ENCODE measurements at places on chromosomes 5 and 9. TPM values are rescaled to one million over a fixed set of nuclear protein-coding genes. Genes with fewer than 3 reads are reported as not detected.

- H3K4me3 ChIP-seq, result peak overlapping the region; percentile 63
- H3K36me3 ChIP-seq, result peaks cover 30% of the 10 kb centered on the region
- no peaks in the 10 kb centered on the region for H3K27me3 ChIP-seq
- H3K27ac ChIP-seq, result peak overlapping the region; percentile 99
- DNase-seq, result peak; percentile 94
Measured at GRCh38 chr5:157511651-157512644, 51.9 kb downstream of the NIPAL4 start.

- DNase-seq, result peak; percentile 88
- peak overlapping the region; percentile 72 for H3K4me3 ChIP-seq
- no peaks in the 10 kb centered on the region for H3K36me3 ChIP-seq
- H3K4me1 ChIP-seq, result peaks cover 48% of the 10 kb centered on the region
- peak overlapping the region; percentile 79 for H3K27ac ChIP-seq
Measured at GRCh38 chr5:150485693-150486401, 22.1 kb upstream of the NDST1 start.

- H3K36me3 ChIP-seq, result no peaks in the 10 kb centered on the region
- no peak for DNase-seq
- no peak overlapping the region for H3K27ac ChIP-seq
- H3K4me1 ChIP-seq, result peaks cover 2% of the 10 kb centered on the region
- H3K4me3 ChIP-seq, result no peak overlapping the region
Measured at GRCh38 chr9:108813951-108814601, 41.7 kb downstream of the ACTL7B start.

- DNase-seq, result no peak
- H3K27me3 ChIP-seq, result no peaks in the 10 kb centered on the region
- H3K4me1 ChIP-seq, result peaks cover 59% of the 10 kb centered on the region
- no peaks in the 10 kb centered on the region for H3K36me3 ChIP-seq
- no peak overlapping the region for H3K4me3 ChIP-seq
- peak overlapping the region; percentile 76 for H3K27ac ChIP-seq
Measured at GRCh38 chr5:57441557-57441956, 41.1 kb downstream of the ACTBL2 start.

DNA sequence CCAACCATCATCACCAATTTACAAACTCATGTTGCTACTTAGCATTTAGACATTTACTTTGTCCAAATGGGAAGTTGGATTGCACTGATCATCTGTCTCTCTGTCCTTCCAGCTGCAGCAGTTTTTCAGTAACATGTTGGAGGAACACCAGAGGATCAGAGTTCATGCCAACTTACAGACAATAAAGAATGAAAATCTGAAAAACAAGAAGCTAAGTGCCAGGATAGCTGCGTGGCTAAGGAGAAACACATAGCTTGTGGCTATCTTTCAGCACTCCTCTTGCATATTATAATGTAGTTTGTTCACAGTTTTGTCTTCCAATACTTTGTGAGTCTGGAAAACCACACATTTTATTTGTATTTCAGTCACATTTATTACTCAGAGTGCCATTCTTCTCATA is 6.4 kb upstream of the ARL14EPL start:
- no peaks in the 10 kb centered on the region for H3K4me1 ChIP-seq
- H3K4me3 ChIP-seq, result no peak overlapping the region
- no peak for DNase-seq
- no peaks in the 10 kb centered on the region for H3K27me3 ChIP-seq
- H3K36me3 ChIP-seq, result no peaks in the 10 kb centered on the region

DNA sequence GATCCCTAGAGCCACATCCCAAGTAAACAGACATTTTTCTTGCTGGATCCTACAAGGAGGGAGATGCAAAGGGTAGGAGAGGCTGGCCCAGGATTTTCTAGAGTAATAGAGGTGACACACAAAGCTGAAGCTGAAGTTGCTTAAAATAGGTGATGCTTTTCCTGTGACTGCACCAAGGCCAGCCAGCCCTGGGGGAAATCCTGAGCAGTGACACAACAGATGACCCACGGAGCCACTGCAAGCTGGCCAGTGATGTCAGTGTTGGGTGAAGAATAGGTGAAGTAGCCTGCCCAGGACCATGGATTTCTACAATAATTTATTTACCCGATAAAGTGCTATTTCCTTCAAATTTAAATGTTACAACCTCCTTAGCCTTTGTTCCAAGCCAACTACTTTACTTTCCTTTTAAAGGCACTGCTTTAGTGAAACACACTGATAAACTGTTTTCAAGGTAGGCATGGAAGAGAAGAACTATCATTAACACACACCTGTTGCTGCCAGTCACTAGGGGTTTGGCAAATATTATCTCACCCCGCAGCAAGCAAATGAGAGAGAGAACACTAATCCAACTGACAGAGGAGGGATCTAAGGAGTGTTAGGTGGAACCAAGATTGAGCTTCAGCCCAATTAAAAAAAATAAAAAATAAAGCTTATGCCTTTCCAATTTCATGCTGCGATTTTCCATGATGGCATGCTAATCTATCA is 123.5 kb downstream of the CTNND2 start:
- no peaks in the 10 kb centered on the region for H3K4me1 ChIP-seq
- no peaks in the 10 kb centered on the region for H3K27me3 ChIP-seq
- H3K36me3 ChIP-seq, result no peaks in the 10 kb centered on the region
- H3K27ac ChIP-seq, result no peak overlapping the region

PAIP2 gene
- total RNA-seq, result 71.8 TPM

HACD4 gene
- total RNA-seq, result 2.4 TPM
